Ascending aorta (tissue), 2 donors: ENCODE measurements at places on chromosomes 6 and 20.
A peak's percentile ranks its signal among the peaks of the same experiment; 100 is the strongest.

- H3K36me3 ChIP-seq = no peaks in the 10 kb centered on the region
- H3K27me3 ChIP-seq = no peaks in the 10 kb centered on the region
- DNase-seq = no peak
- H3K4me1 ChIP-seq = no peaks in the 10 kb centered on the region
Observed at GRCh38 chr6:133833949-133834359, 55.0 kb upstream of the TCF21 start.

GRCh38 chr6:163675611-163676010, 261.1 kb downstream of the QKI start:
- DNase-seq = no peak
- H3K27ac ChIP-seq = no peak overlapping the region
- H3K4me3 ChIP-seq = no peak overlapping the region
- H3K4me1 ChIP-seq = no peaks in the 10 kb centered on the region
- no peaks in the 10 kb centered on the region for H3K36me3 ChIP-seq

- H3K4me3 ChIP-seq = no peak overlapping the region
- H3K36me3 ChIP-seq = no peaks in the 10 kb centered on the region
- no peaks in the 10 kb centered on the region for H3K27me3 ChIP-seq
- DNase-seq = no peak
- no peaks in the 10 kb centered on the region for H3K4me1 ChIP-seq
Observed at GRCh38 chr20:15439551-15439950, 1102.1 kb upstream of the FLRT3 start.

- no peaks in the 10 kb centered on the region for H3K36me3 ChIP-seq
- no peak for DNase-seq
- H3K27ac ChIP-seq = no peak overlapping the region
- H3K4me1 ChIP-seq = no peaks in the 10 kb centered on the region
Observed at GRCh38 chr6:170202416-170203135, 88.3 kb downstream of the DLL1 start.

GRCh38 chr6:148658681-148659430, 88.0 kb upstream of the UST start:
- H3K27ac ChIP-seq = peak overlapping the region; percentile 83
- no peak overlapping the region for H3K4me3 ChIP-seq
- no peak for DNase-seq

GRCh38 chr6:148441454-148441911, 98.8 kb downstream of the SASH1 start:
- H3K27me3 ChIP-seq = no peaks in the 10 kb centered on the region
- peak overlapping the region; percentile 24 for H3K4me3 ChIP-seq
- peaks cover 38% of the 10 kb centered on the region for H3K4me1 ChIP-seq
- DNase-seq = no peak
- H3K27ac ChIP-seq = peak overlapping the region; percentile 81

DNA sequence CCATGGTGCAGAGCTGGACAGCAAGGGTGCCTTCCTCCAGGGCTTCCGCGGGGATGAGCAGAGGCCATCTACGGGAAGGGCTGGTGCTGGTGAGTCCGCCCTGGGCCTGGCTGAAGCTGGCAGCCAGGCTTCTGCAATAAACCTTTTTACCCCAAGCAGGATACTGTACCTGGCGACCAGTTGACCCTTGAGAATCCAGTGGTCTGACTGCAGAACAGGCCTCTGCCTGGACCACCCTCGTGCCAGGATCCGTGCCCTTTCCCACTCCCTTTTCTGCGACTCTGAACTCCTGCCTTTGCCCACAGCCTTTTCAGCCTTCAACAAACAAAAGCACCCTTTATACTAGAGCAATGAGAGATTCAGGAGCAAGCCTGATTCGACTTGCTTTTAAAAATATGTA, 18.9 kb downstream of the CDH26 start:
- DNase-seq = no peak
- H3K4me1 ChIP-seq = no peaks in the 10 kb centered on the region
- no peak overlapping the region for H3K27ac ChIP-seq
- H3K4me3 ChIP-seq = no peak overlapping the region

- no peaks in the 10 kb centered on the region for H3K4me1 ChIP-seq
- no peaks in the 10 kb centered on the region for H3K27me3 ChIP-seq
- no peak for DNase-seq
- H3K27ac ChIP-seq = no peak overlapping the region
- H3K4me3 ChIP-seq = no peak overlapping the region
Observed at GRCh38 chr6:67881706-67882065, 753.4 kb upstream of the ADGRB3 start.

DNA sequence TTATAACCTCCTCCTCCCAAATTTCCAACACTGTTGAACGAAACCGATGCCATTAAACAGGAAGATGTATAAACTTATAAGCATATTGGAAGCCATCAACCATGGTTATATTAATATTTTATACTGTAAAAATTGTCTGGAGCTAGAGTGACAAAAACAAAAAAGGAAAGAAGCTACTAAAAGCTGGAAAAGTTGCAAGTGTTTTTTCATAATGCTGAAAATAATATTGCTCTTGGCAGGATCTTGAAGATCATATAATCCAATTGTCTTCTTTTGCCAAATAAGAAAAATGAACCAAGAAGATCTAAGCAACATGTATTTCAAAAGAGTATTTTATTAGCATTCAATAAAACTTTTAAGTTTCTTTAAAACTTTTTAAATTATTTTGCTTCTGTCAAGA, 268.9 kb upstream of the HSF2 start:
- no peaks in the 10 kb centered on the region for H3K4me1 ChIP-seq
- H3K27ac ChIP-seq = no peak overlapping the region
- H3K36me3 ChIP-seq = no peaks in the 10 kb centered on the region
- H3K27me3 ChIP-seq = no peaks in the 10 kb centered on the region
- no peak for DNase-seq
- H3K4me3 ChIP-seq = no peak overlapping the region

- DNase-seq = no peak
- H3K4me1 ChIP-seq = no peaks in the 10 kb centered on the region
- no peaks in the 10 kb centered on the region for H3K36me3 ChIP-seq
- H3K27ac ChIP-seq = no peak overlapping the region
Observed at GRCh38 chr6:117264692-117265409, 507 bp upstream of the VGLL2 start.

- no peak for DNase-seq
- no peak overlapping the region for H3K4me3 ChIP-seq
- no peaks in the 10 kb centered on the region for H3K4me1 ChIP-seq
Observed at GRCh38 chr20:36343641-36344040, 37.5 kb downstream of the DLGAP4 start.

DNA sequence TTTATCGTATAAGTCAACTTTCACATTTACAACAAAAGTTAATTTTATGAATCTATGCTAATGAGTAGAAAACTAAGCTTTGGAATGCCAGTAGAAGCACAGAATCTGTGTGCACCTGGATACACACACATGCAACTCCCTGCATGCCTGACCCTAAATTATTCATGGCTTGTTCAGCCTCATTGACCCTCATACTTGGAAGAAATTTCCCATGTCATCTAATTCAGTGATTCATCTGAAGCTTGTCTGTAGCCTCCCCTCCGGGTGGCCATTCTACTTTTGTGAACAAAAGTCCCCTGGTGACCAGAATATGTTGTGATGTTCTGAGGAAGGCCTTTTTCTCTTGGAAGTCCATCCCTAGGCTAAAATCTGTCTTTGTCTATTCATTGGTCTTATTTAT, 1078.4 kb downstream of the KIF16B start:
- no peak for DNase-seq
- no peaks in the 10 kb centered on the region for H3K27me3 ChIP-seq
- H3K4me1 ChIP-seq = no peaks in the 10 kb centered on the region
- H3K4me3 ChIP-seq = no peak overlapping the region
- H3K36me3 ChIP-seq = no peaks in the 10 kb centered on the region

DNA sequence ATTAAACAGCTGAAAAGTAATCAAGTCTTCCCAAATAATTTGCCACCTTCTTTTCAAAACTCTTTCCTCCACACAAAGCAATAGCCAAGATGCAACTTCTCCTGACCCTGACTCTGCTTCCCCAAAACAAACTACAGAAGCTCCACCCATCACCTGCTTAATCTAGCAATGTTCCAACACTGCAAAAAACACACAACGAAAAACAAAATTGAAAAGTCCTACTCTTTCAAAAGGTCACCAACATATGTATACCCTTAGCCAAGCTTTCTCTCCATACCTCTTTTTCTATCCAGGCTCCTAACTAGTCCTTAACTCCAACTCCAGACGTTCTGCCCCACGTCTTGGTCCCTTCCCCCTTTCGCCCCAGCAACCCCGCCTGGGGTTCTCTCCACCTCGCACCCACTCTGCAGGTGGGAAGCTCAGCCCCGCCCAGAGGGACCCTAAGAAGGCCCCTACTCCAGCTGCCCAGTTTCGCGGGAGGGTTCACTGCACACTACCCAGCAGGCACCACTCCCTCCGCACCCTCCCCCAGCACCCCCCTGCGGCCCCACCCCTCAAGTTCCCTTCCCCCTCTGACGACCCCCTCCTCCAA, 717 bp downstream of the CSNK2A1 start:
- H3K27ac ChIP-seq = peak overlapping the region; percentile 84
- no peak for DNase-seq
- peaks cover 5% of the 10 kb centered on the region for H3K4me1 ChIP-seq

- H3K27ac ChIP-seq = no peak overlapping the region
- peaks cover 12% of the 10 kb centered on the region for H3K4me1 ChIP-seq
- no peak for DNase-seq
- H3K27me3 ChIP-seq = no peaks in the 10 kb centered on the region
- no peaks in the 10 kb centered on the region for H3K36me3 ChIP-seq
- no peak overlapping the region for H3K4me3 ChIP-seq
Observed at GRCh38 chr20:51460569-51461265, 81.8 kb downstream of the NFATC2 start.

GRCh38 chr20:19642860-19643259, 115.2 kb upstream of the RIN2 start:
- no peak for DNase-seq
- H3K36me3 ChIP-seq = no peaks in the 10 kb centered on the region
- no peak overlapping the region for H3K4me3 ChIP-seq
- no peaks in the 10 kb centered on the region for H3K4me1 ChIP-seq

GRCh38 chr20:4068708-4069107, 53.4 kb upstream of the RNF24 start:
- H3K27ac ChIP-seq = peak overlapping the region; percentile 94
- no peak overlapping the region for H3K4me3 ChIP-seq
- no peak for DNase-seq
- no peaks in the 10 kb centered on the region for H3K27me3 ChIP-seq

- no peak overlapping the region for H3K4me3 ChIP-seq
- H3K4me1 ChIP-seq = peaks cover 2% of the 10 kb centered on the region
- no peak for DNase-seq
- H3K27ac ChIP-seq = peak overlapping the region; percentile 19
- H3K27me3 ChIP-seq = no peaks in the 10 kb centered on the region
Observed at GRCh38 chr6:150327117-150327774, 41.6 kb upstream of the IYD start.

DNA sequence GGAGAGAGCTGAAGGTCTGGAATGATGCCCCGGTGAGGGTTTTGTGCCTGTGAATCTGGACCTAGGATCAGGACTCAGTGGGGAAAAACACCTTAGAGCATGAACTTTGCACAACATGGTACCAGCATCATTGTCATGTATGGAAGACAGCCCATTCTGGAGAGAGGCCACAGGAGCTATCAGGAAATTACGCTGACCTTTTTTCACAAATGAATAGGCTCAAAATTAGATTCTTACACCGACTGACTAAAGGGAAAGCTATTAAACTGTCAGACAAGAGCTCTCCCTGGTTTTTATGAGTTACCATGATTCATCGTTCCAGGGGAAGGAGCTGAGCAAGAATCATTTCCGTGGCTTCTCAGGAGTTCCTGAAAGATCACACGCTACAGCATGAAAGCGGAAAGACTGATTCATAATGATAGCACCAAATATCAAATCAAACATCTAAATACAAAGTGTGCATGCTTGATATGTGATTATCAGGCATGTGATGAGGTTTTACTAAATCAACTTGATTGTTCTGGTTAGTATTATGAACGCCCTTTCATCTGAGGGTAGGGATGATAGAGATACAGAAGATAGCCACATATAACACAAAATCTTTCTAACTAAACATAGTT, 224.9 kb upstream of the SMLR1 start:
- no peaks in the 10 kb centered on the region for H3K36me3 ChIP-seq
- H3K4me1 ChIP-seq = no peaks in the 10 kb centered on the region
- no peaks in the 10 kb centered on the region for H3K27me3 ChIP-seq
- no peak for DNase-seq
- no peak overlapping the region for H3K27ac ChIP-seq

DNA sequence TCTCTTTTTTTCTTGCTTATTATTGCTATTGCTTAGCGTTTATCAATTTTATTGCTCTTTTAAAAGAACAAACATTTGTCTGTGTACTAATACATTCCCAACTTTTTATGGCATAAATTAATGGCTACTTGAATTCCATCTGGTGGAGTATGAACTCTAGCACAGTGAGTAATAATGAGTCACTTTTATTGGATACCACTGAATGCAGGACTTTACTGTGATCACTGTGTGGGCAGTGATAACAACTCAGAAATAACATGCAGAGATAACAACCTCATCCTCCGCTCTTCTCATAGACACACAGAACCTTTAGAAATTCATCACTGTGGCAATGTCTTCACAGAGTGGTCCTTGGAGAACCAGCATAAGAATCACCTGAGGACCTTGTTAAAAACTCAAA, 174.9 kb upstream of the PRND start:
- H3K4me1 ChIP-seq = no peaks in the 10 kb centered on the region
- H3K27me3 ChIP-seq = no peaks in the 10 kb centered on the region
- no peak overlapping the region for H3K27ac ChIP-seq
- no peak for DNase-seq

DNA sequence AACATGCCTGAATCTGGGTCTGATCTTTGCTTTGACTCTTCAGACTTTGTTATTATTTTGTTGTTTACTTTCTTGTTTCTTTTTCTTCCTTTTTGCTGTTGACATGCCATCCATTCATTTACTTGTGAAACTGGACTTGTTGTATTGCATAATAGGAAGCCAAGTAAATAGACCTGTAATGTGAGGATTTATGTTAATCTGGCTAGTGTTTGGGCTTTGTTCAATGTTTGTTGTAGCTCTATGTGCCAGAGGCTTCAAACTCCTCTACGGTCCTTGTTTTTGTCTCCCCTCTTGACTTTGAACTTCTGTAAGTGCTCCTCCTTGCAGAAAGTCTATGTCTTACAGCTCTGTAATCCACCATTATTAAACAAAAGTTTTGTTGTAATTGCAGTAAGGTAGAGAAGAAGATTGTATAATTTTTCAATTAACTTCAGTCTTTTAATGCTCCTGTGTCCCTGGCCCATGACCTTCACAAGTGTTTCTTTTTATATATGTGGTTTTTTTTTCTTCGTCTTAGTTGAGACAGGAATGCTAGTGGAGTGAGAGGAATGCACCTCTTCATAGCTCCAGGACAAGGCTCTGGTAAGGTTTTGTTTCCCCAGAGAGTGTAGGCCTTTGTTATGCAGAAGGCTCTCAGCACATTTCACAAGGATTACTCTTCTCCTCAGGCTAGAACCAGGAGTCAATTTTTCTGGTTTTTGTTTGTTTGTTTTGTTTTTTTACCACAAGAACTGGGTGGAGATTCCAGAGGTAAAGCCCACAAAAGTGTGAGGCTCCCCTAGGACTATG, 1061.8 kb upstream of the CITED2 start:
- no peaks in the 10 kb centered on the region for H3K27me3 ChIP-seq
- no peaks in the 10 kb centered on the region for H3K4me1 ChIP-seq
- no peak overlapping the region for H3K27ac ChIP-seq
- H3K36me3 ChIP-seq = no peaks in the 10 kb centered on the region
- H3K4me3 ChIP-seq = no peak overlapping the region
- no peak for DNase-seq
